Stimulated activated CD8-positive, alpha-beta memory T cell treated with anti-CD3 and anti-CD28 coated beads, Interleukin-15, amount 100 ng/mL, for 1 hour (primary cell): ENCODE measurements at places on chromosomes 4 and X.

GRCh38 chrX:96906741-96907140 is 23.0 kb downstream of the RPA4 start:
- no peak for DNase-seq

GRCh38 chrX:110133735-110134370 is 130.9 kb downstream of the TMEM164 start:
- no peak for DNase-seq

- no peak for DNase-seq
These were observed 25.2 kb upstream of the SMIM20 start for GRCh38 chr4:25888781-25889180.

- no peak for DNase-seq
These were observed 188.0 kb upstream of the RPL34 start for GRCh38 chr4:108432418-108432817.

GRCh38 chrX:150984169-150984824 is 1.2 kb downstream of the HMGB3 start:
- DNase-seq = no peak

DNA sequence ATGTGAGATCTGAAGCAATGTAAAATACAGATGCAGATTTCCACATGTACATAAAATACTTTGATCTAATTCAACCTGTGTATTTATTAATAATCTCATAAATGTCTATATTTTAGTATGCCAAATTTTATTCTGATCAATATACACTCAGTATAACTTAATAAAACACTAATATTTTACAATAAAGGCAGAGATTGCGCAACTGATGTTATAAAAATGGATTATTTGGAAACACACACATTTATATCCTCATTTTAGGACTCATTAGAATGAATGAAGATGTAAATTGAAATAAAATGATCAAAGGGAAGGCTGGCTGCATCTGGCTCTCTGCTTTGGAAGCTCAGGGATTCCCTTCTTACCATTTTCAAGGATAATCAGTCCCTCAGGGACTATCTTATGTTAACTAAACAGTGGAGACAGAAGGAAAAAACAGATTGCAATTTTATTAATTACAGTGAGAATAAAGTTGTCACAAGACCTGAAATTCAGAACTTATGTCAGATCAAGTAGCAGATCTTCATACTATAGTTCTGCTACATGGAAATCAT is 900.9 kb upstream of the EPHA5 start:
- no peak for DNase-seq

DNA sequence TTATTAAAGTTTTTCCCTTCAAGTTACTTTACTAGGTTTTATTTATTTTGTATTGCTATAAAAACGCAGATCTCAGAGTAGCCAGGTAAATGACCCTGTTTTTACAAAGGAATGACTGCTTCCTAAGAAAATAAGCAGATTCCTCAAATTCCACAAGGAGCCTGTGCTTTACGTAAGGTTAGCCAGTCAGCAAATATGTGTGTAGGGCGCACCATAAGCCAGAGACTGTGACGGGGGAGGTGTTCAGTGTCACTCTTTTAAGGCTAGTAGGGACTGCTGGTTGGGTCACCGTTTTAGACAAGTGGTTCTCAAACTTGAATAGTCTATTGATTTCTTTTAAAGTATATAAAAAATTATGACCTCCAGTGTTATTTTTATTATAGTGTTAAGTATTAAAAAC is 119.9 kb downstream of the ANK2 start:
- DNase-seq = no peak

DNA sequence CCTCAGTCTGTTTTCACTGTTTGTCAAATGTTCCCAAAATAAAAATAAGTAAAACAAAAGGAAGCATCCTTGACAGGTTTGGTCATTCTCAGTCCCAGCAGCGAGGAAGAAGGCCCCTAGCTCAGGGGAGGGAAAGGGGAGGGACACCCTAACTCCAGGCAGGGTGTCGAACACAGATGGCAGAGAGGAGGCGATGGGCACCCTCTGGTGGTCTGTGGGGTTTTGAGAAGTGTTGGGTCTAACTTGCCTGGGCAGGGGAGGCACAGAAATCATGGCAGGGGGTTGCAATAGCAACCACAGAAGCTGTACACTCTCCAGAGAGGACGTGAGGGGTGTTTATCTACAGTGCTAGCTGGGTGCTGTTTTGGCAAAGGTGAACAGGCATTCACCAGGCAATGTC is 229.8 kb upstream of the SFRP2 start:
- DNase-seq = no peak

DNA sequence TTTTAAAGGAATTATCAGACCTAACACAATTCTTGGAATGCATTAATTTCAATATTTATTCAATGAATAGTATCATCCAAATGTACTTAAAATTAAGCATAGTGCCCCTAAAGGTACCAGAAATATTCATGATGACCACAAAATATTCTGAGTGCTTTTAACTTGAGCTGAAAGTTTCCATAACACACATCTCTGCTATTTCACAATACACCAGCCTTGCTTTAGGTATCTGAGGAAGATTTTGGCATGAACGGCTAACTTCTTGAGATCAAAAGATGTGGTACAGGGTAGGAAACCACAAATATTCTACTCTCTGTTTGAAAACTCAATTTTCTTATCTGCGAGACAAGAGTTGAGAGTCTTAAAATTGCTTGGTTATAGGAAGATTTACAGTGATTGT is 538.3 kb upstream of the PCDH7 start:
- DNase-seq = no peak

DNA sequence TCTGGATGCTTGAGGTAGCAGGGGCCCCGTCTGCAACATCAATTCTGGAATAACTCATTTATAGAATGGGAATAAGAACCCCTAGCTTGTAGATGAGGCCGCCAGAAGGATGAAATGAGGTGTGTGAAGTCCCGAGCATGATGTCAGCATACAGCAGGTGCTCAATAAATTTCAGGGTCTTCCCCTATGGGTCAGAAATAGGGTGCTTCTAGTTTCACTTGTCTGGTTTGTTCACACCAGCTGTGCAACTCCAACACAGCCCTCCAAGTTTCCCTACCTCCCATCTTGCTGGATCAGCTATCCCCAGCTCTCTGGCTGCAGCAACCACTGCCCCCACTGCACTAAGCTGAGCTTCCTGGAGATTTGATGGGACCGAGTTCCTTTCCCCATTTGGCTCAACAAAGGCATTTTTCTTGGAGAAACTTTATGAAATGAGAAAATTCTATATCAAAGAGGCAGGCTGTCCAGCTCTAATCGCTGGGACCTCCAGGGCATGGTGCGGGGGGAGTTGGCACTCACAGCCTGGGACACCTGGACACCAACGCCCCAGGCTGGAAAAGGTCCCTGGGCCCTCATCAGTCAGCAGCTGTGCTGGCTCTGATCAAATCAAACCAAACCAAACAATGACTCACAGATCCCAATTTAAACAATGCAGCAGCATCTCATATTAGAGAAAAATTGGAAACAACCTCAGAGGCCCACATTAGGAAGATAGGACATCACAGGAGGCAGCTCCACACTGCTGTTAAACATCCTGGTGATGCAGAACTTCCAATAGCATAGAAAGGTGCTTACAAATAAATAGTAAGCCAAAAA is 13.3 kb downstream of the SLC2A9 start:
- DNase-seq = no peak

DNA sequence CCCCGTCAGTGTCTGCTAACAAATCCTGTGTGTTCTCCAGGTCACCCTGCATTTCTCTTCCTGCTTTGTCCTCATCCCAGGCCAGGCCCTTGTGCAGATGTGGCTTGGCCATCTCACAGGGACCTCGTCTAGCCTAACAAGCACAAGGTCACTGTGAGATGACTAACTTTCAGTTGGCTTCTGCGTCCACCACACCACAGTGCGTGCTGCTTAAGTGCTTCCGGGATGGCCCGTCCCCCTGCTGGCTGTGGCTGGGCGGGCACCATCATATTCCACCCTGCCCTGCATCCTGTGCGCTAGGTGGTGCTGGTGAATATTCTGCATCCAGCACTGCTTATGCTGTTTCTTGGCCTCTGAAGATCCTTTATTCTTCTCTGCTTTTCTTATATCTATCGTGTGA is 33.8 kb downstream of the RBBP7 start:
- DNase-seq = no peak

DNA sequence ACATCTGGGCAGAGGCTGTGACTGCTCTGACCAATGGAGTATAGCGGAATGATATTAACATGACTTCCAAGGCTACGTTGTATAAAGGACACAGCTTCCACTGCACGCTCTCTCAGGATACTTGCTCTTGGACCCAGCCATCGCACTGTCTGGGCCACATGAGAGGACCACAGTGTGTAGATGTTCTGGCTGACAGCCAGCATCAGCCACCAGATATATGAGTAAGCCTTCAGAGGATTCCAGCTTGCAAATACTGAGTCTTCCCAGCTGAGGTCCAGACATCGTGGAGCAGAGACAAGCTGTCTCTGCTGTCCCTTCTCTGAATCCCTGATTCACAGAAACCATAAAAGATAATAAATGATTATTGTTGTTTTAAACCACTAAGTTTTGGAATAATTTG is 146.8 kb upstream of the USP9X start:
- DNase-seq = no peak

DNA sequence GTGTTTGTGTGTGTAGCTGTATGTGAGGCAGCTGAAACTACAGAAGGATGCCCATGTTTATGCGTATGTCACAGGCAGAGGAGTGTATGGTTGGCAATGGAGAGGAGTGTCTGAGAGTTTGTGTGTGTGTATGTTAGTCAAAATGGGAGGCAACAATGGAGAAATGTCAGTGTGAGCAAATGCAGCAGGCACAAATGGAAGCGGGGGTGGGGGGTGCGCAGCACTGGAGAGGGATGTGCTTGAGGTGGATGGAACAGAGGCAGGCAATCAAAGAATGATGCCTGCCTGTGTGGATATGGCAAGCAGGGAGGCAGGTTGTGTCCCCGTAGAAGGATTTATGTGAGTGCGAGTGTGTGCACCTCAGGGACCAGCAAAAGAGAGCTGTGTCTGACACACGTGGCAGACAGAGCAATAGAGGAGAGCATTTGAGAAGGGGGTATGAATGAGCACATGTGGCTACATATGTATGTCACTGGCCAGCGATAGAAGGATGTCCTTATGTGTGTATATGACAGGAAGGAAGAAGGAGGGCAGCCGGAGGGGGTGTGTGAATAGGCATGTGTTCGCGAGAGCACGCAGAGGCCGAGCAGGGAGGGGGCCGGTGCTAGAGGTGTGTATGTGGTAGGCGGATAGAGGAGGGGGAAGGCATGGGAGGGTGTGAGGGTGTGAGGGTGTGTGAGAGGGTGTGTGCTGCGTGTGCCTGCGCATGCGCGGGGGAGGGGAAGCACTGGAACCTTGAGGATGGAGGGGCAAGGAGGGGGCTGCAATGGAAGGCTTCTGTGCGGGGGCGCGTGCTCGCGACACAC is 1.1 kb downstream of the PJA1 start:
- peak; percentile 5 for DNase-seq

DNA sequence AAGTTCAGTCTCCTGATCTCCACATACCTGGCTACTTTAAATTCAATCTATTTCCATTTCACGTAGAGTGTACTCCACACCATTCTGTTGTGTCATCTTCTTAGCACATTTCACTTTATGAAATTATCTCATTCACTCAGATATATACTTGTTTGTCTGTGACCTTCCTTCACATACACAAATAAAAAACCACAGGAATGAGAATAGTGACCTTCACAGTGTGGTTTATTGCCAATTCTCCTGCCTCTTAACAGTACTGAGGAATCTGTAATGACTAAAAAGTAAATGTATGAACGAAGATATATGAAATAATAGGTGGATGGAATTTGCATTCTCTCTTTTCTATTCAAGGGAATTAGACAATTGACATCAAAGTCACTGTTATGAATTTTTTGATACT is 183.9 kb upstream of the PCDH7 start:
- DNase-seq = no peak

DNA sequence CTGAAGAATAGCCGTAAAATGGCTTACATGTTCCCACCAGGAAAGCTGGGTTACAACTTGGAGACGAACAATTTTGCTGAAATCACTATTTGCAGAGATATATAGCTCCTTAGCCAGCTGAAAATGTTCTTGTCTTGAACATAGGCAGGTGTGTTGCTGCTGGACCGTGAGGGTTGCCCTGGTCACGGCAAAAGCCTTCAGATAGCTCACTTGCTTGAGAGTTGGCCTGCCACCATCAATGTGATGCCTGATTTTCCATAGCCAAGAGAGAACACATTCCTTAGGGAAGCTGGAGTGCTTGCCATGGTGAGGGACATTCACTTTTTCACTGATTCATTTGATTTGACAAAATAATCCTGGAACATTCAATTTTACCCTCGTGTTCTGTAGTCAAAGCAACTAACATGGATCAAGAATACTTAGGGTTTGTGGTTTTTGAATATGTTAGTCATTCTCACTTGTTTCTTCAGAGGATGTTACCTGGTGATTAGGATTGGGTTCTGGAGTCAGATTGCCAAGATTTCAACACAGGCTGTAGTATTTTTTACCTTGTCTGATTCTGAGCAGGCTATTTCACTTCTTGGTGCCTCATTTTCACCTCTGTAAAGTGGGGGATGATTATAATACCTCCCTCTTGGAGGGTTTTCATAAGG is 536.9 kb downstream of the RAPGEF2 start:
- DNase-seq = no peak

DNA sequence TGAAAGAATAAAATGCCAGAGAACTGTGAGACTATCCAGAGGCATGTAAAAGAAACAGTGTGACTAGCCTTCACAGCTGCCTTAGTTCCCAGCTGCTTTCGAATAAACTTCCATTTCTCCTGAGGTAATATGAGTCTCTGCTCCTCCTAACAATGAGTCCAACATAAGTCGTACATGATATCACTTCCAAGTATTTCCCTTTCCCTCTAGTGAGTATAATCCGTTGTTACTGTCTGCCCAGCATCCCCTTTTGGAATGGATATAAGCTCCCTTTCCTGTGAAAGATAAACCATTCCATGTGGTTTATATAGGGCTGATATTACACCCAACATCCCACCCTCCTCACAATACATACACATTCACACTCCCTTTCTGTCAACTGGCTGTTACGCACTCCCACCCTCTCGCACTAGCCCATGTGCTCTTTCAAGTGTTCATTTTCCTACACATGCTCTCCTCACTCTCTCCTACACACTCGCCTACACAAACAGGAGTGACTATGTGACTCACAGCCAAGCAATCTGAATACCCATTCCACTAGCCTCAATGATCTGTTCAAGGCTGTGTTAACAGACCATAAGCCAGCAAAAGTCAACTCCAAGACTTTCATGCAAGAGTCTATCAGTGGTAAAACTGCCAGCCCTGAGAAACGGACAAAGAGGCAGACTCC is 5.0 kb downstream of the NAF1 start:
- no peak for DNase-seq

DNA sequence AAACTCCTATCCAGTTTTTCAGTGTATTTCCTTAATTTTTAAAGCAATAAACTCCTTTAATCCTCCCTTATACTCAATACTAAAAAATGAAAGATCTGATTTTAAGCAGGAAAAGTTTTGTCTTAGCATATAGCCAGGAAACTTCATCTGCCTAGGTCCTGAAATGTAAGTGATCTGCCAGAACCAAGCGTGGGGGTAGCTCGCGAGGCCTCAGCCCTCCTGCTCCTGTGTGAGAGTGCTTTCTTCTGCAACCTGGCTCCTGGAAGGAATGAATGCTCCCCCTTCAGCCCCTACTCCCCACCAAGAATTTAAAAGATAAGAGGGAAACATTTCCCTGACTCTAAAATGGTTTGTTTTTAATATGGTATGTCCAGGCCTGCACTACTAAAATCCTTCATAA is 160.1 kb downstream of the CBR4 start:
- no peak for DNase-seq

GRCh38 chr4:81470456-81471297 is 1.0 kb downstream of the RASGEF1B start:
- no peak for DNase-seq

GRCh38 chr4:57137261-57137660 is 27.1 kb upstream of the IGFBP7 start:
- no peak for DNase-seq
